Activated T-helper 1 cell treated with anti-CD3 and anti-CD28 coated beads, Interleukin-2, amount 50 U/mL, for 16 hours (primary cell): ENCODE measurements at places on chromosomes 3 and 15.

DNA sequence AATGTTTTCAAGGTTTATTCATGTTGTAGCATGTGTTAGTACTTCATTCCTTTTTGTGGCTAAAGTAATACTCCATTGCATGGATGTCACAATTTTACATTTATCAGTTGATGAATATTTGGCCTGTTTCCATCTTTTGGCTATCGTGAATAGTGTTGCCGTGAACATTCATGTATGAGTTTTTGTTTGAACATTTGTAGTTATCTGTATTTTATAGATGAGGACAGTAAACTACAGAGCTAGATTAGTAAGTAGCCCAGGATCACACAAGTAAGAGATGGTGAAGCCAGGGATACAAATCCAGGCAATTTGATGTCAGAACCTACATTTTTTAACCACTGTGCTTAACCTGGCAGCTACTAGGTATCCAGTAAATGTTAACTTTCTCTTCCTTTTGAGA lies 63.2 kb downstream of the ASTE1 start:
- no peak for DNase-seq

GRCh38 chr3:63940389-63940757 lies 28.2 kb upstream of the SCAANT1 start:
- DNase-seq, result no peak

GRCh38 chr3:21043139-21043538 lies 707.9 kb downstream of the ZNF385D start:
- no peak for DNase-seq

DNA sequence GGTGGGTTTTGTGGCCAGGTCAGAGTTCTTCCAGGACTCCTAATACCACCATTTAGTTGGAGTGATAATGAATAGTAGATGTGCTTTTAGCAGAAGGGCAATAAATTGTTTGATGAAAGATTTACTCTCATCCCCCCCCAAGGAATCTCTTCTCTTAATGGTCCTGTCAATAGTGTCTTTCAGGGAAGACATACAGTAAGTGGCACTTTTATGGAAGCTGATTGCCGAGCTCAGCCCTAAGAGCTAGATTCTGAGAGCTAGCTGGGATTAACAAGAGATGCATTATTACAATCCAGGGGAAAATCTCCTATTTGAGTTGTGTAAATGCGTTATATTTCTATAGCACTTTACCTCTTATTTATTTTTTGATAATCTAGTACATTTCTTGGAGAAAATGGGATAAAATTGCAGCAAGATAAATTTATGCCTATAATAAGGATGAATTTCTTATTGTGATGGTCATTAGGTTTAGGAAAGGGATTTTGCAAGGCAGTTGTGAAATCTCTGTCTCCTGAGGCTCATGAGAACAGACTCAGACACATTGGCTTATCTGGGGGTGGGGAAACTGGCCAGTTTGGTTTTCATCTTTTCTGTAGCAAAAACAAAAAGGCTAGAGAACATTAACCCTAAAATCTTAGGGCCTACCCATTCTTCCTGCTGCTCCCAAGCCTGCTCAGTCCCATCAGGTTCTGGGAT lies 41.6 kb upstream of the CLSTN2 start:
- DNase-seq, result no peak

DNA sequence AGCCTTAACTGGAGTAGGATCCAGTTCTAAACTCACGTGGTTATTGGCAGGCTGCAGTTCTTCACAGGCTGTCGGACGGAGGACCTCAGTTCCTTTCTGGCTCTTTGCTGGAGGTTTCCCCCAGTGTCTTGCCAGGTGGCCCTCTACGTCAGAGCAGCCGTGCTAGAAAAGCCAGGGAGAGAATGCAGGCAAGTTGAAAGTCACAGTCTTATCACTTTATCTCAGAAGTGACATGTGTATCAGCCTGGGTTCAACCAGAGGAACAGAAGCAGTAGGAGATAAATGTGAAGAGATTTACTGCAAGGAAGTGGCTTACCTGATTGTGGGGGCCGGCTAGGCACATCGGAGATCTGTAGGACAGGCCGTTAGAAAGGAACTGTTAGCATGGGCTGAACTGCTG lies 125.3 kb upstream of the BNIP2 start:
- no peak for DNase-seq

DNA sequence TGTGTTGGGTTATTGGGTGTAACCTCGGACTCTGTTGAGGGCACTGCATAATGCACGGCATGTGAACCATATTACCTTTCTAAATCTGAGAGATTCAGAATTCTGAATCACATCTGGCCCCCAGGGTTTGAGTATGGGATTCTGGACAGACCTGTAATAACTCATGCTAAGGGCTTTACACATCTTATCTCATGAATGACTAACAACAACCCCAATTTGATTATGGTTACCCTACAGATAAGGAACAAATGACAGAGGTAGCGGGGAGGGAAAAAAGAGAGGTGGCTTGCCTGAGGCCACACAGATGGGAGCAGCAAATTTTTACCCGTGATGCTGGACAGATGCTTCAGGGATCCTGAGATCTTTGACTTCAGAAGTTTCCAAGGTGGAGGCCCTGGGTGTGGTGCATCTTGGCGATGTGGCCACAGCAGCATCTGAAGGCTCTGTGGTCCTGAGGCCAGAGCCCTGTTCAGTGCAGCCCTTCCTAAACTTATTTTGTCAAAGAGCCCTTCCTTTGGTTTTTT lies 43.8 kb downstream of the POMGNT2 start:
- DNase-seq, result no peak

DNA sequence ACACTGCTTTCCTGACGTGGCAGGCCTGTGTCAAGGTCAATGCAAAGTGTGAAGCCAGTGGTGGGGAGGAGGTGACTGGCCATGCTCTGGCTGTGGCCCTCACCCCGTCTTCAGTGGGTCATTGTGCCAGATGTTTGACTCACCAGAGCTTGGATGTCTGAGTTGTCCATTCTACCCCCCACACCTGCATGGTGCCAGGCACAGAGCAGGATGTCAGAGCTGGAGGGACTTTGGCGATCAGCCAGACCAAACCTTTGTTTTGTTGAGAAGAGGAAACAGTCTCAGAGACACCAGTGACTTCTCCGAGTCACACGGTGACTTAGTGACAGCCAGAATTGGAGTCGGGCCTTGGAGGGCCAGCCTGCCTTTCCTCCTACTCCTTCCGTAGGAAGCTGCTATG lies 49.5 kb downstream of the SMAD6 start:
- DNase-seq, result no peak

GRCh38 chr3:126317029-126317996 lies 39.9 kb downstream of the KLF15 start:
- no peak for DNase-seq

GRCh38 chr3:85594676-85595075 lies 635.9 kb downstream of the CADM2 start:
- no peak for DNase-seq

GRCh38 chr3:193744822-193745684 lies 152.0 kb downstream of the OPA1 start:
- no peak for DNase-seq

DNA sequence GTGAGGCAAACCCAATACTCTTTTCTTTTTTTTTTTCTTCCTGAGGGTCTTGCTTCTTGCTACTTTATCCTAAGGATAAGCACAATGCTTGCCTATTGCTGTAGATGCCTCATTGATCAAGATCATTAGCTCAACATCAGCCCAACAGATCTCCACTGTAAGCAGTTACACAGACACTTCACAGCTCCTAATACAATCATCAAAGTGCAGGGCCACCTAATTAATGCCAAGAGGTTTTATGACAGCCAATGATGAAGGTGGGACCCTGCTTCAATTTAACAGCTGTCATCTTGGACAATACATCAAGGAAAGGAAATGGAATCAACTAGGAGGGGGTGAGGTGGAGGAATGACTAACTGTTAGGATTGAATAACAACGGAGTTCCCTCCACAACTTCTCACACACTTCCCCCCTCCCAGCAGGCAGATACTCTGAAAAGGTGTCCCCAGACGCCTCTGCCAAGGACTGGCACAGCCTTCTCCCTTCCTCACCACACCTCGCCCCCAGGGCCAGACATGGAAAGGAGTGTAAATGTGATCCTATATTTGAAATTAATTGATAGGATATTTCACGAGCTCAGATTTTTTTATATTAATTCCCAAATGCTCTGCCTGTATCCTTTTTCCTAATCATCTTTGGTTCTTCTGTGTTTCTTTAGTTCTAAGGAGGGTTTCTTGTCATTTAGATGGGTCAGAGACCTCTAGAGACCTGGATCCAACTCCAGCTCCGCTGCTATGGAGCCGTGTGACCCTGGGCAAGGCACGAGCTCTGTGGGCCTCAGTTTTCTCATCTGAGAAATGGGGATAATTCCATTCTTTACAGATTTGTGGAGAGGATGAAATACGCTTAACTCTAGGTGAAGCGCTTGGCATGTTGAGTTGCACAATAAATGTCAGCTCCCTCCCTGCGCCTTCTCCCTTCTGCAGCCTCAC lies 1.2 kb downstream of the DCLK3 start:
- DNase-seq, result no peak

DNA sequence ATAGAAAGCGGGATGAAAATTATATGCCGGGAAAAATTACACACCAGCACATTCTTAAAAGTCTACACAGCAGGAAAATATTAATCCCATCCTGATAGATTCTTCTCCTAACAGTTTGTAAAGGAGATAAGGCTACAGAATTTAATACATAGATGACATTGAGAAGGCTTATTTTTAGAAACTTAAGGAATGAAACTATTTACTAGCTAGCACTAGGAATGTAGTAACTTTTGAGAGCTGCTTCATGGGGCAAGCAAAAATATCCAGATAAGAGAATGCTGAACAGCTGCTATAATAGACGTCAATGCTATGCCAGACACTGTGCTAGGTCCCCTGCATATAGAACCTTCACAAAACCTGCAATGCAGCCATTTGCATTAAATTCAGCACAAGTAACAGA lies 912.7 kb upstream of the NR2F2 start:
- no peak for DNase-seq

GRCh38 chr15:24761704-24762302 lies 86.2 kb downstream of the NPAP1 start:
- DNase-seq, result no peak

GRCh38 chr3:179063945-179064560 lies 7.6 kb downstream of the ZMAT3 start:
- DNase-seq, result no peak

DNA sequence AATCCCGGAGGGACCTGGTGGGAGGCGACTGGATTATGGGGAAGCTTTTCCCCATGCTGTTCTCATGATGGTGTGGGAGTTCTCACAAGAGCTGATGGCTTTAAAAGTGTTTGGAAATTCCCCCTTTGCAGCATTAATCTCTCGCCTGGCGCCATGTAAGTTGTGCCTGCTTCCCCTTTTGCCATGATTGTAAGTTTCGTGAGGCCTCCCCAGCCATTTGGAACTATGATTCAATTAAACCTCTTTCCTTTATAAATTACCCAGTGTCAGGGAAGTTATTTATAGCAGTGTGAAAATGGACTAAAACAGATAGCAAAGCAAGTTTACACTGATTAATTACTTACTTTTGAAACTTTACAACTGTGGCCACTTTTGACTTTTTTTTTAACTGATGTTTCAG lies 10.6 kb upstream of the U2SURP start:
- DNase-seq, result no peak

GRCh38 chr15:63203451-63204090 lies 14.2 kb downstream of the RAB8B start:
- DNase-seq, result no peak

- no peak for DNase-seq
These were observed 172.5 kb downstream of the ABHD5 start for GRCh38 chr3:43862992-43863805.

DNA sequence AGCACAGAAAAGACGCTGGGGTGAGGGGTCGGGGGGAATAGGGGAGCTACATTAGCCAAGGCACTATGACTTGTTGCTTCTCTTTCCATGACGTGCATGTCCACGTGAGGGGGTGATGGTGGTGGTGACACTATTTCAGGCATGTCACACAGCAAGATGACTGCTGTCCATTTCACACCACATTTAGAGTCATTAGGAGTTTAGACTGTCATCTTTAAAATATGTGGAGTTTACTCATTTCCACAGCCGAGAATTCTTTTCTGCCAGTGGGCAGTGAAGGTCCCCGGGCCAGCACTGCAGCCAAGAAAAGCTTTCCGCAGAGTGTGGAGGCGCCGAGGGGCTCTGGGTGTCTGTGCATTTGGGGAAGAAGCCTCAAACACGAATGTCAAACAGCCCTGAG lies 954 bp upstream of the DGKG start:
- no peak for DNase-seq

GRCh38 chr3:134904241-134904771 lies 109.2 kb downstream of the EPHB1 start:
- no peak for DNase-seq

- no peak for DNase-seq
These were observed 107.9 kb downstream of the RPL22L1 start for GRCh38 chr3:170762064-170762463.

- no peak for DNase-seq
These were observed 4.6 kb downstream of the CAPN3 start for GRCh38 chr15:42363942-42364341.

DNA sequence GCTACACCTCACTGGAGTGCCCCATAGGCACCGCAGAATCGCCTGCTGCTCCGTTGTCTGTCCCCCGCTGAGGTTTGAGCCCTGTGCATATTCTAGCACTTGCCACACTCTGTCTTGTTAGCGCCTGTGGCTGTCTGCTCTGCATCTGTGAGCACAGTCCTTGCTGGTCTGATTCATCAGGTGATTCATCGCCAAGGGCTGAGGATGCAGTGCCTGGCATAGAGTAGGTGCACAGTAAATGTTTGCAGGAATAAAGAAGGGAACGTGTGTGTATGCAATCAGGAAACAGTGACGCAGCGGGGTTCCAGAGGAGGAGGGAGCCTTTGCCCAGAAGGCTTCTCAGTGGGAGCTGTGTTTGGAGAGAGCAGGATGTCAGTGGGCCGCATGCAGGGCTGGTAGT lies 124.0 kb upstream of the PLXNA1 start:
- DNase-seq, result no peak
